ENCODE measurements at places on chromosomes 2 and 18.
A peak's percentile ranks its signal among the peaks of the same experiment; 100 is the strongest.

GRCh38 chr2:198471291-198471690 is 666.9 kb downstream of the PLCL1 start:
- DNase-seq = no peak

DNA sequence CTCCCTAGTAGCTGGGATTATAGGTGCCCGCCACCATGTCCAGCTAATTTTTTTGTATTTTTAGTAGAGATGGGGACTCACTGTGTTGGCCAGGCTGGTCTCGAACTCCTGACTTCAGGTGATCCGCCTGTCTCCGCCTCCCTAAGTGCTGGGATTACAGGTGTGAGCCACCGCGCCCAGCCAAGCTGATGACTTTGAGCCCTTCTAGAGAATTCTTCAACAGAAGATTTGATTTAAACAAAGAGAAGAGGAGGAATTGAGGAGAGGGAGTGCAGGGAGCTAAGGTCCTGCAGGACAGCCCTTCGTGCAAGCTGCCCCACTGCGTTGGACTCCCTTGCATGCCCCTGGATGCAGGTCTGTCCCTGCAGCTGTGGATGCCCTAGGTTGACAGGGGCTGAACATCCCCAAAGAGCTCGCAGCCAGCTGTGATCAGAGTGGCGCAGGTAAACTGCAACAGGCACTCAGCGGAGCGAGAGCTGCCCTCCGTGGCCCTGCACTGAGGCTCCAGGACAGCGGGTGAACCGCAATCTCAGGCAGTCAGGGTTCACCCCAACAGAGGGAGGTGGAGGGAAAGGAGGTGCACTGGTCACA is 13.7 kb downstream of the ADRA2B start:
- no peak for DNase-seq

- no peak for DNase-seq
Observed at GRCh38 chr2:69168950-69169654, 156.1 kb downstream of the ANTXR1 start.

GRCh38 chr2:232476791-232477190 is 10.8 kb downstream of the ECEL1 start:
- no peak for DNase-seq

DNA sequence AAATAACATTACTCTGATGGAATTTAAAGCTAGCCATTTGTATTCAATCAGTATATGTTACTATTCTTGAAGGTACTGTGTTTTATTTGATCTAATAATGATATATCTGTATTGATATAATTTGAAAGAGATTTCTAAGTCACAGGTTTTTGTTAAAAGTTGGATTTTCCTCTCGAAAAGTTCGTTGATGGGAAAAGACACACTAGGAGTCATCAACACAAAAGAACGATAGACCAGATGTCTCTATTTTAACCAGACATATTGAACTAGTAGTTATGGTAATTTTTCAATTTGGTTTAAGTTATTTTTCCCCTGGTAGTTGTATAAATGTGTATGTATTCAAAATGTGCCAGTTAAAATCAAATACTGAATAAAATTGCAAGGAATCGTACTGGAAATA is 2.5 kb downstream of the ASXL3 start:
- DNase-seq = no peak

- no peak for DNase-seq
Observed at GRCh38 chr2:2573658-2574293, 242.7 kb upstream of the MYT1L start.

DNA sequence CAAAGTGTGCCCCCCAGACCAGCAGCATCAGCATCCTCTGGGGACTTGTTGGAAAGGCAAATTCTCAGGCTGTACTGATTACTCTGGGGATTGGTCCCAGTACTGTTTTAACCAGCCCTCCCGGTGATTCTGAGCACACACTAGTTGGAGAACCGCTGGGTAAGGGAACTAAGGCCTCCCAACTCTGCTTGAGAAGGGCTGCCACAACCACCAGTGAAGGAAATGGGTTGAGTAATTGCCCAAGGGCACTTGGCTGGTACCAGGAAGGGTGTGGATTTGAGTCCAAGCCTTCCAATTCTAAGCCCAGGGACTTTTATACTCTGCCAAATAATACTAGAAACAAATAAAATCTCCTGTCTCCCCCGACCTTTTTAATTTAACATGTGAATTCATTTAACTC is 219.9 kb downstream of the SETBP1 start:
- DNase-seq = no peak

GRCh38 chr2:43444989-43445645 is 150.7 kb downstream of the THADA start:
- no peak for DNase-seq

- no peak for DNase-seq
Observed at GRCh38 chr2:75464348-75464946, 96.3 kb downstream of the EVA1A start.

- no peak for DNase-seq
Observed at GRCh38 chr2:42800981-42801380, 8.6 kb upstream of the HAAO start.

DNA sequence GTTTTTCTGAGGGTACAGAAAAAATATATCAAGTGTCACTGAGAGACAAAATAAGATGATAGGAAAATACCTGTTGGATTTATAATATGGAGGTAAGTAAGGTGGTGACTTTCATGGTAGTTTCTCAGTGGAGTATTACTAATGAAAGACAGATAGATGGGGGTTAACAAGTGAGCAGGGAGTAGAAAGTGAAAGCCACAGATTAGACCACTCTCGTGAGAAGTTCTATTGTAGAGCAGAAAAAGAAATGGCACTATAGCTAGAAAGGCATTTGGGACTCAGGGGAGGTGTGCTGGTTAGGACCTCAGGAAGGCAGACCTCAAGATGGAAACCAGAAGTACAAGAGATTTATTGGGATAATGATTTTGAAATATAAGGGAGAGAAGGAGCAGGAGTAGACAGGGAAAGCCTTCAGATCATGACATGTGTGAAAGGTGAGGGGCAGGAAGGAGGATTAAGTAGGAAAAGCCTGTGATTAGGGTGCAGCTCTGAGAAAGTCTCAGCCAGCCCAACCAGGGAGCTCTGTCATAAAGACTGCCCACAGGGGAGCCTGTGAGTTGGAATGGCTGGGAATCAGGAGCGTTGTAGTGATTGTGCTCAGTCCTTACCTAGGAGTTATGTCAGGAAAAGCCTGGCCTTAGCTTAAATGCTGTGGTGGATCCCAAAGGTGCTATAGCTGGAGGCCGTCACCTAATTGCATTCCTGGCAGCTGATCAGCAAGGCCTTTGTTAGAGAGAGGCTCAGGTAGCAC is 198.1 kb downstream of the IKZF2 start:
- DNase-seq = no peak

GRCh38 chr18:57223144-57223870 is 76.4 kb downstream of the BOD1L2 start:
- DNase-seq = no peak

DNA sequence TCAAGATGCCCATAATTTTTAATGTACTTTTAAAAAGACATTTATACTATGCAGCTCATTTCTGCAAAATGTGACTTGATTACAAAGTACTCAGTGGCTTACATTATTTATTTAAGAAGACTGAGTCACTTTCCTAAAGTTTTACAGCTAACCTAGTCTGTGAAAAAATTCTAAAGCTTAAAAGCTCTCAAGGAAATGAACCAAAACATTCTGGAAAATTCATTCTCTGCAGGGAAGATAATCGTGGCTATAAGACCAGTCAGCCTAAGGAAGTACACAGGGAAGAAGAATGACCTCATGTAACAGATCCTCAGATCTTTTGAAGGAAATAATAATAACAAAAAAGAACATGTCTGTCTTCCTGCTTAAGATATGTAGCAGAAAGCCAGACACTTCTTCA is 232.1 kb upstream of the STK17B start:
- no peak for DNase-seq

DNA sequence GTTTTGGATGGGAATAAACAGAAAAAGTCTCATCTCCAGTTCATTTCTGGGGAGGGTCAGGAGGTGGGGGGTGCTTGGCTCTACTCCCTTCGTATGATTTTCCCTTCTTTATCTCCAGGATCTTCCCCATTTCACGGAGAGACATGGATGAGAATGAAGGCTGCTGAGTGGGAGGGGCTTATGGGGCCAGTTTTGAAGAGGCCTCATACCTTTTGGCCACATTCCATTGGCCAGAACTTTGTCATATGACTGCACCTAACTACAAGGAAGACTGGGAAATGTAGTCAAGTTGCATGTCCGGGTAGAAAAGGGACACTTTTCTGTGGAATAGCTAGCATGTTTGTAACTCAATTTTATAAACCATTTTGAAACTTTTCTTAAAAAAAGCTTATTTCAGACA is 117.6 kb downstream of the NEDD4L start:
- DNase-seq = no peak

DNA sequence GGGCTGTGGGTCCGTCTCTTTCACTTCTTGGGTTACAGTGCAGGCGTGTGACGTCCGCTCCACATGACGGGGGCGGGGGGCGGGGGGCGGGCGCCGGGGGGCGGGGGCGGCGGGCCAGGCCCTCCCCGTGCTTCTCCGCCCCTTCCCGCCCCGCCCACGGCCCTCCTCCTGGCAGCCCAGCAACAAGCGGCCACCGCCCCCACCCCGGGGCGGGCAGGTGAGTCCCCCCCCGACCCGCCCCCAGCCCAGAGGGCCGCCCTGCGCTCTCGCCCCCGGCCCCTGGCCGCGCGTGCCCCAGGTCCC is 3.6 kb downstream of the ZNF516 start:
- peak; percentile 66 for DNase-seq

- DNase-seq = no peak
Observed at GRCh38 chr2:170161516-170162270, 16.3 kb upstream of the MYO3B start.

DNA sequence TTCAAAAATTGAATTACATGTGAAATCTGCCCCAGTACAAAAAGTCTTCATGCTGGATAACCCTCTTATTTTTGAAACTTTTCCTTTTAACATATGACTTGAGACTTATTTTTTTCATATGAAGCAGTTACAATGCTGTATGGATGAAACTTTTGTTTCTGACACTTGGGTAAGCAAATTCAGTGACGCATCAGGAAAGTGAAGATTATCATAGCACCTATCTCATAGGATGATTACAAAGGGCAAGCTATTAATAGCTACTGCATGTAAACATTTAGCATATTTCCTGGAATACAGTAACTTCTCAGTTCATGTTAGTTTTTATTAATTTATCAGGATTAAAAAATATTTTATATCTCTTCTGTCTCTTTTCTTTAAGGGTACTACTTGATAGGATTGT is 1109.2 kb downstream of the LRP1B start:
- no peak for DNase-seq

- DNase-seq = no peak
Observed at GRCh38 chr18:5982332-5982731, 87.0 kb upstream of the TMEM200C start.

GRCh38 chr18:9380101-9380500 is 45.5 kb downstream of the TWSG1 start:
- no peak for DNase-seq

DNA sequence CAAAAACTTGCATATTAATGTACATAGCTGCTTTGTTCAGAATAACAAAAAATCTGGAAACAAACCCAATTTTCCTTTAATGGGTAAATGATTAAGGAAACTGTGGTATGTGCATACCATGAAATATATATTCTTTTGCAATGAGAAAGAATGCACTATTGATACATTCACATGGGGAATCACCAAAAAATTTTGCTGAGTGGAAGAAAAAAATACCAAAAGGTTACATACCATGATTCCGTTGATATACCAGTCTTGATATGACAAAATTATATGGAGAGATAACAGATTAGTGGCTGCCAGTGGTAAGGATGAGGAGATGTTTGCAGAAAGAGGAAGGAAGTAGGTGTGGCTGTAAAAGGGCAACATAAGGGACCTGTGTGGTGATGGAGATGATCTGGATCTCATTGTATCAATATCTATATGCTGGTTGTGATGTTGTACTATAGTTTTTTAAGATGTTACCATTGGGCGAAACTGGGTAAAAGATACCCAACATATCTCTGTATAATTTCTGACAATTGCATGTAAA is 54.6 kb upstream of the BCL2L11 start:
- no peak for DNase-seq

Measured in stimulated activated CD8-positive, alpha-beta memory T cell treated with anti-CD3 and anti-CD28 coated beads, Interleukin-12 subunit alpha, Interleukin-12 subunit beta, amount 100 ng/mL, for 4 hours (primary cell).